ENCODE measurements at places on chromosomes 5 and 9.

DNA sequence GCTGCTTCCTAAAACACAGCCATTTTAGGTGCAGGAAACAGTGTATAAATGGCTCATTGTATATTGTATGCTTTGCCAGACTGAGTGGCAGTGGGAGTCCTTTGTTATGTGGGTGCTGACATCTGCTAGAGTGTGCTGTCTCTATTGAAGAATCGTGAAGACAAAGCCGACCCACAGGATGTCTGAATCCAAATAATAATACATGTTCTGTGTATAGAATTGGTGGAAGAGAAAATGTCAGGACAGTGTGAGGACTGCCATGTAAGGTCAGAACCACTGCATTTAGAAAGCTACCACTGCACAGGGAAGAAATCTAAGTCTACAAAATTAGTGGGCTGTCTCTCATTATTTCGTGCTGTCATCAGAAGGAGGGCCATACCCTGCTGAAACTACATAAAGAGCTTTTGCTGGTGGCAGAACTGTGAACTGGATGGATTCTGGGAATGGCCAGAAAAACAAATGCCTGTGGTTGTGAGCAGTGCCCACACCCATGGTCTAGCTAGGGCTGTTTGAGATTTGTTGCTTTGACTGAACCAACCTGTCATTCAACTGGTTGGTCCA is 2.5 kb downstream of the IL7R start:
- DNase-seq: no peak

DNA sequence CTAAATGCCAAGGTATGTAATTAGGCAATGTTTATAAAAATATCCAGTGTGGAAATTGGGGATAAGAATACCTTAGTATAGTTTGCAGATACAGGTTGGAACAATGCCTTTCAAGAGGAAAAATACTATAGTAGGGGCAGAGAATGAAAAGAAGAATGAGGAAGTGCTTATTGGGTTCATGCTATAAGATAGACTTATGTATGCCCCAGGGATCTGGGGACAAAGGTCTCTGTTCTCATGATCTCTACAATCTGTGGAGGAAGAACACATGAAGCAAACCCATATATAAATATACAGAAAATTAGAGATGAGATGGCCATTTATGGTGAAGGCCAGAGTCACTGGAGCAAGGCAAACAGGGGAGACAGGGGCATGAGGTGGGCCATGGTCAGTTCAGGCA is 106.5 kb upstream of the DAB2 start:
- DNase-seq: no peak

- DNase-seq: no peak
These were observed 14.7 kb downstream of the MAN2A1 start for GRCh38 chr5:109704282-109704952.

- DNase-seq: no peak
These were observed 4.0 kb downstream of the TSTD2 start for GRCh38 chr9:97629156-97629555.

DNA sequence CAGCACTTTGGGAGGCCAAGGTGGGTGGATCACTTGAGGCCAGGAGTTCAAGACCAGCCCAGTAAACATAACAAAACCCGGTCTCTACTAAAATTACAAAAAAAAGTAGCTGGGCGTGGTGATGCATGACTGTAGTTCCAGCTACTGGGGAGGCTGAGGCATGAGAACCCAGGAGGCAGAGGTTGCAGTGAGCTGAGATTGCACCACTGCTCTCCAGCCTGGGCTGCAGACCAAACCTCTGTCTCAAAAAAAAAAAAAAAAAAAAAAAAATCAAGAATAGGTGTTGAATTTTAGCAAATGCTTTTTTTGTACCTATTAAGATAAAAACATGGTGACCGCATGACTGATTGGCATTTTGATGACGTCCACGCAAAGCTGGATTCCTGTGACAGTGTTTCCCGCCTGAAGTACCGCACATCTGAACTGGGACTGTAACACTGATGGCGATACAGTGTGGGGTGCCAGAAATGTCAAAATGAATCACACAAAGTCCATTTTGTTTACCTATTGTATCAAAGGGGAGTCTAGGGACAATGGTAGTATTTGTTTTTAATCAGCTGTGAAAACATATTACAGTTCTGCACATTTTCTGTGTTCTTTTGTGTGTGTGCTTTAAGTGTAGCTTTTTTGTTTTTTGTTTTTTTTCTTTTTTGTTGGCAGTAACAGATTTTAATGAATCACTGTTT is 23.2 kb upstream of the TBC1D9B start:
- DNase-seq: no peak

- no peak for DNase-seq
These were observed 9.5 kb upstream of the TIFAB start for GRCh38 chr5:135461481-135462151.

DNA sequence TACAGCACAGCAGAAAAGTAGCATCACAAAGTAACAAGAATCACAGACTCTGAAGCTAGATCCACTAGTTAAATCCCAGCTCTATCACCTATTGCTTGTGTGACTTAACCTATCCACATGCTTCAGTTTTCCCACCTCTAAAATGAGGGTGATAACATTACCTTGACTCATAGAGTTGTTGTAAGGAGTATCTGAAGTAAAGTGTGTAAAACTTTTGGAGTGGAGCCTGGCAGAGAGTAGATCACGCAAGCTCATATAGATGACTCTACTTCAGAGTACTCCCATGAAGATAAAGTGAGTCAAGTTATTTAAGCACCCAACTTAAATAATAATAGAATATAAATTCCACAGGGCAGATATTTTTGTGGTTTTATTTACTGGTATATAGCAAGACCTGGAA is 94.5 kb upstream of the FER start:
- DNase-seq: no peak

DNA sequence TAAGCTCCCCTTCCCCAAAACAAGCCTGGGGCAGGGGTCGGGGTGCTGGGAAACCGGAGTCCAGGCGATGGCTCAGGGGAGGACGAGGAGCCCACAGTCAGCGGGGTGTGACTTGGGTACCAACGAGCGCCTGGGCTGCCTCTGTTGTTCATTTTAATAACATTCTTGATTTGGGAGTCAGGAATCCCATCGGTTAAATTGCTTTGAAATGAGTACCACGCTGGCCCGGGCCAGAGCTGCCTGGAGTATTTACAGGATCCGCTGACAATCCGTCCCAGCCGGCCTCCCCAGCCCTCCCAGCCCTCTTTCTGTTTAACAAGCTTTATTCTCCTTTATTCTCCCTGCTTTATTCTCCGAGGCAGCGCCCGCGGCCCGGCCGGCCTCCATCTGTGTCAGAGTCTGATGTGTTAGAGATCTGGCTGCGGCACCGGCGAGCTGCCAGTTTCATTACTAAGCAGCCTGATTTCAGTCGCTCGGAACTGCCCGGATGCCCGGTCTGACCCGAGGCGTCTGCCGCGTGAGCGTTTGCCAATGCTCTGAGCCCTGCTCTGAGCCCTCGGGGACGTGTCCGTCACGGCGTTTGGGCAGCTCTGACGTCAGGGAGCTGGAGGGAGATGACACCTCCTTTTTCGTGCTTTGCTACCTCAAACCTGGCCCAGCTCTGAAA is 16.5 kb upstream of the QRFP start:
- DNase-seq: no peak

DNA sequence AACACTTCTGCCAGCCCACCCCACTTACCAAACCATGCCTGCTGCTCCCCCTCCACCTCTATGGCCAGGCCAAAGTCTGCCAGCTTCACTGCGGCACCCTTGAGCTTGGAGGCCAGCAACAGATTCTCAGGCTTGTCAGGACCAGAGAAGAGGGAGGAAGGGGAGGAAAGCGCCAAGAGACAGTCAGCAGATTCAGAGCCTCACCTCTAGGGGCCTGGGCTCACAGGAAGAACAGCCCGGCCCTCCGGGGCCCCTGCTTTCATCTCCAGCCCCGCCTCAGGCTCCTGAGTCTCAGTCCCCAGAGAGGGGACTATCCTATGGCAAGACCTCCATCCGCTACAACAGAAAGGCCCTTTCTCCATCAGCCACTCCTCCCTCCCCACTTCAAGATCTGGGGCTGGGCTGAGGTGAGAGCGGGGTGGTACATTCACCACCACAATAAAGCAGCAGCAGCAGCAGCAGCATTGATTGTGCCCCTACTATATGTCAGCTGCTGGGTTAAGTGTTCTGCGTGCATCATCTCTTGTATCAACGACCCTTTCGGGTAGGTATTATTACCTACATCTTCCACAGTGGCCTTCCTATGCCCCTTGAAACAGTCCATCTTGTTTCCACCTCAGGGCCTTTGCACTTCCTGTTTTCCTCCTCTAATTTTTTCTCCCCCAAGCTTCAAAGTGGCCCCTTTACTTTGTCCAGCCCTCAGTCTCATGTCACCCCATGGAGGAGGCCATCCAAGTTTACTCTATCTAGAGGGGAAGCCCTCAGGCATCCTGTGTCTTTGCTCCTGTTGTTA is 36.0 kb downstream of the CAMK2A start:
- no peak for DNase-seq

- DNase-seq: no peak
These were observed 79.4 kb downstream of the LURAP1L start for GRCh38 chr9:12854221-12854620.

DNA sequence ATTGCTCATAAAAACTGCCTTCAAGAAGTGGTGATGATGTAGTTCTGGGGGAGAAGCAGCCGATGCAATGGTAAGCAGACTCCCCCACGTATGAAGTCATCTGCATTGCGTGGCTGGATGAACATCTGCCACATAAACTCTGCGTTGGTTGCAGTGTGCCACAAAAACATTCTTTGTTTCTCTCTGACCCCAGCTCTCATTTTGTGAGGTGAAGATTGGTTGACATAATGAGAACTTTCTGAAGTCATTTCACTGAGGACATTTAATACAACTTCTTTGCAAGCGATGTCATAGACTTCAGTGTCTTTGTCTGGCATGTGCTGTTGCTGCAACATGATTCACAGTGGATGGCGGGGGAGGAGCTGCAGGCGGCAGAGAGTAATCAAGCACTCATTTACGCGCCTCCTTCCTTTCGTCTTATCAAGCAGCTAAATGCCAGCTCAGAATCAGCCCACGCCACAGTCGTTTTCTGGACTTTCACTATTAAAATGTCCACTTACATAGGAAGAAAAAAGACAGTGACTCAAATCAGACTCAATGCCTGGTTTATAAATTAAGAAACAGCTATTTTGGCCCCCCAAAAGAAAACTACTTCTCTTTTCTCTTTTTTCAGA is 91.5 kb upstream of the NFIL3 start:
- DNase-seq: peak; percentile 3

DNA sequence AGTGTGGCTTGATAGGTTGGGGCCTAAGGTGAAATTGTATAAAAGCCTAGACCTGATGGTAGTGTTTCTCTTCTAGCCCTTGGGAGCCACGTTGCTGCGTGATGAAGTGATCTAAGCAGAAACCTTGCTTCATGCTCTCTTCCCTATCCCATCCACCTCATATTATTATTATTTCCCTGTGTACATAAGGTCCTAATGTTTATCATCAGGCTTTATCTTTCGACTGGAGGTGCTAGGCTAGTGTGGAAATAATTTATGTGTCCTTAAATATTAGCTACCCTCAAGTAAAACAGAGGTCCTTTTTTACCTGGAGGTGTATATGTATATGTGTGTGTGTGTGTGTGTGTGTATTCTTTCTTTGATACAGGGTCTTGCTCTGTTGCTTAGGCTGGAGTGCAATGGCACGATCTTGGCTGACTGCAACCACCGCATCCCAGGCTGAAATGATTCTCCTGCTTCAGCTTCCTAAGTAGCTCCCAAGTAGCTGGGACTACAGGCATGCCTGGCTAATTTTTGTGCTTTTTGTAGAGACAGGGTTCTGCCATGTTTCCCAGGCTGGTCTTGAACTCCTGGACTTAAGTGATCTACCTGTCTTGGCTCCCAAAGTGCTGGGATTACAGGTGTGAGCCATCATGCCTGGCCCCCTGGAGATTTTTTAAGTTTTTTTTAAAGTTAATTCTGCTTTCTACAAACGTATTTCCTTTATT is 3.7 kb downstream of the UGCG start:
- no peak for DNase-seq

DNA sequence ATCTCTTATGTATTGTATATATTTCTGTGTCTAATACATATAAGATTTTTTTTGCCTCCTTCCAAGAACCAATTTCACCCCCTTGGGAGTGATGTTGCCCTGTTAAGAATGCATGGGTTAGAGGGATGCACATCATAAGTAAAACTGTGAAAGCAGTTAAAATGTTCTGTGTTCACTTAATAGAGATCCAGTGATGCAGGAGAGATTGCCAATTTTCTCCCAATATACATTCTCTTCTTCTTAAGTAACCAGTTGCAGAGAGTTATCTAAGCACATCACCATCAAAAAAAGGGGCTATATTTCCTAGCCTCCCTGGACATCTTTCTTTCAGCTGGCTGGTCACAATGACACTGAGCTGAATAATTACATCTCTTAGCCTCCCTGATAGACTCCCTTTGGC is 307.0 kb downstream of the OSTF1 start:
- DNase-seq: no peak

DNA sequence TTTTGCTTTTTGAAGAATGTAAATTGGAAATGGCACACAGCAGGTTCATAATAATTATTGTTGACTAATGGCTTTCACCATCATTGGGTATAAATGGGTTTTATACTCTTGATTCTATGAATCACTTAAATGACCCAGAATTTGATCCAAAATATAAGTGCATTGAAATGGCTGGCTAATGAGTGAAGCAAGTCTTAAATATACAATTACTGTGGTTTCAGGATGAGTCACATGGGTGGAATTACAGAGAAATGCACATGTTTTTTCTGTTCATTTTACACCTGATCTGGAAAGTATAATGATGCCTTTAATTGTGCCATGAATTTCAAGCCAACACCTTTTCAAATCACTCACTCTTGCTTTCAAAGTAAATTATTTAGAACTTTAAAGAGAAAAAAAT is 380.8 kb upstream of the CD180 start:
- no peak for DNase-seq

GRCh38 chr9:113665756-113666155 is 202.2 kb downstream of the RGS3 start:
- no peak for DNase-seq

DNA sequence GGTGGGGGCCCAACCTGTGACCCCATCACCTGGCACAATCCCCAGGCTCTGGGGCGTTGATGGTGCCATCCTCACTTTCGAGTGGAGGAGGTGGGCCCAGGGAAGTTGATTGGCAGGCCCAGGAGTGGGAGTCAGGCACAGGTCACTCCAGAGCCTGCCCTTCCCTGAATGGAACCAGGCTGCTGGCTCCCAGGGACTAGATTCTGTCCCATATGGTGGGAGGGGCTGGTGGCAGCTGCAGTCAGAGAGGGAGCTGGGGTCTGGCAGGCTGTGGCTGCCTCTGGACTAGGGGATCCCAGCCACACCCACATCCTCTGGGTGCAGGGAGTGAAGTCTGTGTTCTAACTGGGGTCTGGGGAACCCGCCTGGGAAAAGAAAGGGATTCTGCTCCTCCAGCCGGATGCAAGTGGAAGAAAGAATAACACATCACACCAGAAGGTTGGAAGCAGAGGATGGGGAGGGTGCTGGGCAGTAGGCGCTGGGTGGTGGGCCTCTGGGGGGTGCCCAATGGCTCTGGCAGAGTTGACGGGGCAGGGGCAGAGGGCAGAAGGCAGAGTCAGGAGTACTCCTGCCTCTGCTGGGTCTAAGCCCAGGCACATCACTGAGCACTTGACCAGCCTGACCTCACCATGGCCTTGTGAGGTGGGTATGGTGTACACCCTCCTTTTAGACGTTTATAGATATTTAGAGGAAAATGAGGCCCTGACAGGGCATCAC is 25.8 kb downstream of the CEL start:
- DNase-seq: no peak

Measured in hematopoietic multipotent progenitor cell treated with erythropoietin and hydrocortisone succinate and interleukin-3 and kit ligand, for 8 days (in vitro differentiated cells).